ENCODE measurements at places on chromosomes 2 and 18.
A peak's percentile ranks its signal among the peaks of the same experiment; 100 is the strongest.

GRCh38 chr2:96923810-96924774 lies 54.2 kb upstream of the SEMA4C start:
- no peak for DNase-seq

- no peak for DNase-seq
Measured at GRCh38 chr18:65425366-65425765, 325.4 kb upstream of the CDH7 start.

GRCh38 chr18:35387152-35387571 lies 10.0 kb upstream of the ZNF396 start:
- DNase-seq, result no peak

- DNase-seq, result no peak
Measured at GRCh38 chr2:54704238-54704637, 19.2 kb upstream of the EML6 start.

- no peak for DNase-seq
Measured at GRCh38 chr2:31318361-31319336, 84.7 kb downstream of the EHD3 start.

DNA sequence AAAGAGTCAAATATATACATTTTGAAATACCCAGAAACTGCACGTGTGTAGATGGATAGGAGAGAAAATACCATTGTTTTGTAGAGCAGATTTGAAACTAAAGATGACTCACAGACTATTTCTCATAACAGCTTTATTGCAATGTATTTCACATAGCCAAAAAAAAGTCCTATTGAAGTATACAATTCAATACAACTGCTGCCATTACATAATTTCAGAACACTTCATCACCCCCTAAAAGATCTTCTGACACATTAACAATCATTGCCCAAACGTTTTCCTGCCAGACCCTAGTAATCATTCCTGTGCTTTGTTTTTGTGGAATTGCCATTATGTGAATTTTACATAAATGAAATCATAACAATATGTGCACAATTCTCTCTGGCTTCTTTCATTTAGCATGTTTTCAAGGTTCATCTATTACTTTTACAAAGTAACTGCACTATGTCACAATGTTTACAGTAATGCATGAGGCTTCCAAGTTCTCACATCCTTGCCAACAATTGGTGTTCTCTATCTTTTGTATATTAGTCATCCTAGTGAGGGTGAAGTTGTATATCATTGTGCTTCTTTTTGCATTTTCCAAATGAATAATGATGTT lies 378.6 kb upstream of the CWC22 start:
- no peak for DNase-seq

GRCh38 chr18:6004119-6004518 lies 108.8 kb upstream of the TMEM200C start:
- no peak for DNase-seq

DNA sequence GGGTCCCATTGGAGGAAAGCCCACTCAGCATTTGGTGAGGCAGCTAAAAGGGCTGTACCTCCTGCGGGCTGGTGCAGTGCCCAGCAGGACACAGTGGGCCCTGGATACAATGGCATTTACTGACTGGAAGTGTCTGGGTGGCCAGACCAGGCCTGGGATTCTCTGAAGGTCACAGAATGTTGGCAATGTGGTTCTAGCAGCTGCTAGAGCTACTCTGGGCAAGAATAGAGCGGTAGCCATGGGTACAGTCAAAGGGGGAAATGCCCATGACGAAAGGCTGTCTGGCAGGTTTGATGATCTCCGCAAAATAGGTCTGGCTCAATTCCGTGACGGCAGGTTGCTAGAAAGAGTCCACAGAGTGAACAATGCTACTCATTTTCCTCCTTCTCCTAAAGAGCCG lies 241.8 kb downstream of the AFF3 start:
- DNase-seq, result no peak

GRCh38 chr2:232102380-232102779 lies 140.9 kb downstream of the DIS3L2 start:
- no peak for DNase-seq

GRCh38 chr2:100178085-100178788 lies 35.8 kb upstream of the AFF3 start:
- DNase-seq, result peak; percentile 6

GRCh38 chr2:71462641-71463341 lies 9.4 kb downstream of the DYSF start:
- no peak for DNase-seq

- no peak for DNase-seq
Measured at GRCh38 chr18:41162191-41162590, 792.8 kb upstream of the PIK3C3 start.

DNA sequence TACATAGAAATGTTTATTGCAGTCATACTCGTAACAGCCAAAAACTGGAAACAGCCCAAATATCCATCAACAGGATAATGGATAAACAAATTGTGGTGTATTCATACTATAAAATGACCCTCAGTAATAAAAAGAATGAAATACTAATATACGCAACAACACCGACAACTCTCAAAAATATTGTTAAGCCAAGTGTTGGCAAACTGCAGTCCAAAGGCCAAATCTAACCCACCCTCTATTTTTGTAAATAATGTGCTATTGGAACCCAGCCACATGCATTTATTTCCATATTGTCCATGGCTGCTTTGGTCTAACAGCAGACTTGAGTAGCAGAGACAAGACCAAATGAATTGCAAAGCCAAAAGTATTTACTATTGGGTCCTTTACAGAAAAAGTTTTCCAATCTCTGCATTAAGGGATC lies 151.0 kb downstream of the MREG start:
- peak; percentile 8 for DNase-seq

- no peak for DNase-seq
Measured at GRCh38 chr2:201955702-201956141, 77.9 kb upstream of the FZD7 start.

- no peak for DNase-seq
Measured at GRCh38 chr2:66364495-66365333, 70.2 kb upstream of the MEIS1 start.

GRCh38 chr2:222442665-222443064 lies 18.3 kb downstream of the SGPP2 start:
- no peak for DNase-seq

DNA sequence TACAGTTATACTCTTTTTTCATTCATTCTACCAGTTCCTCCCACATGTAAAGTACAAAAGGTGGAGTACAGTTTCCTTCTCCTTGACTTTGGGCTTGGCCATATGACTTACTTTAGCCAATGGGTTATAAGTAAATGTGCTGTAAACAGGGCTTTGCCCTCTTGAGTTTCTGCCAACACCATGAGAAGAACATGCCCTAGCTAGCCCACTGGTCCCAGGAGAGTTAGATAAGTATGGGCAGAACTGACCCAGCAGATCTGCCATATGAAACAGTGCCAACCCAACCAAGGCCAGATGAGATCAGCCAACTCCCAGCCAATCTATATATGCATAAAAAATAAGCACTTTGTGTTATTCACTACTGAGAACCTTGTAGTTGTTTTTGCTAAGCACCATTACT lies 25.5 kb downstream of the ZC3H8 start:
- DNase-seq, result no peak

- DNase-seq, result no peak
Measured at GRCh38 chr2:240884221-240884620, 11.7 kb downstream of the MAB21L4 start.

- no peak for DNase-seq
Measured at GRCh38 chr2:223932816-223933800, 12.0 kb downstream of the WDFY1 start.

DNA sequence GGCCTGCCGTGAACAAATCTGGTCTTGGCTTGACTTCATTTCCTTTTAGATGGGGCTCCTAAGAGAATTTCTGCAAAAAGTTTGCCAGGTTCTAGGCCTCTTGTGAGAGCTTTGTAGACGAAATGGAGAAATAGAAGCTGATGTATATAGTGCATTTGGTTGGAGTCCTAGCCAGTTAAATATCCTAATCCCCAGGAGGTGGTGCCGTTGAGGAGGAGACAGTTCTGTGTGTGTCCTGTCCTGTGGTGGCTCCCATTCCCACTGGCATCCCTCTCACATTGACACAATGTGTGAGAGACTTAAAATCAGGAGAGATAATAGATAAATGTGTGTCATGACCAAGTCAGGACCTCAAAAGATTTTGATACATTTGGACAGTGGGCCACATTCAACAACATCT lies 34.6 kb upstream of the DNER start:
- DNase-seq, result no peak

DNA sequence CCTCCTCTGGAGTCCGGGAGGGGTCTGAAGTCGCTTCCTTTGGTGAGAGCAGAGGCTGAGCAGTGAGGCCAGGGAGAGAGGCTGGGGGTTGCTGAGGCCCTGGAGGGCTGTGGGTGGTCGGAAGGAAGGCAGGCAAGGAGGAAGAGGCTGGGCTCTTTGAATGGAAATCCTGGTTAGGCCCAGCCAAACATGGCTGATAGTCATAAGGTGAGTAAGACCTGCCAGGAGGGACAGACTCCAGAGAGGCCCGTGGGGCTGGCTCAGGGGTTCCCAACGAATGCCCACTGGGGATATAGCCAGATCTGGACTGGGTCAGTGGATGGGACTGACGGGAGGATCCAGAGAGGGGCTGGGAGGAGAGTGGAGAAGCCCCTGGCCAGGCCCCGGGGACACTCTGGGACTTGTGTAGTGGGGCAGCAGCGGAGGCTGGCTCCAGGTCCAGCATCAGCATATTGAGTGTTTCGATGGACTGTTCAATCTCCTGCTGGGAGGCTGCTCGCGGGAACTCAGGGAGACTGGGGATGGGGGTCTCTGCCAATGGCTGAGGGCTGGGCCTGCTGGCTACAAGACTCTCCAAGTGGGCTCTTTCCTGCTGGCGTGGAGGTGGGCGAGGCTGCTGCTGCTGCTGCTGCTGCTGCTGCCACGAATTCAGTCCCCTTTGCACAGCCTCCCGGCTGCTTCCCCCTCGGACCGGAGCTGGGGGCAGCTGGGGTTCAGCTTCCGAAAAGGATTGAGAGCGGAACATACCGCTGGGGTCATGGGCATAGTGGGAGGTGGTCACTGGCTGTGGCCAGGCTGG lies 155.0 kb downstream of the TNS1 start:
- DNase-seq, result no peak

DNA sequence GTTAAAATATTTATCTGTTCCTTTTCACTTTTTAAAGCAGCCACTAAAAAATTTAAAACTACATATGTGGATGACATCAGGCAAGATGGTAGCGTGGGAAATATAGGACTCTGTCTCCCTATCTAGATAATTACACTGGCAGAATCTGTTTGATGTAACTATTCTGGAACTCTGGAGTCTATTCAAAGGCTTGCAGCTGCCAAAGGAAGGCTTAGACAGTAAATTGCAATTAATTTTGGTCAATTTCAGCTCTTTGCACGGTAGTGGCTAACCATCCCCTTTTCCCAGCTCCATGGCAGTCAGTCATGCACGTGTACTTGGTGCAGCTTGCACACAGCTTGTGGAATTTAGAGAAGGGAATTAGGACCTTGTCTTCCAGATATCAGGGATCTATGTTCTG lies 135.2 kb downstream of the RAB3GAP1 start:
- DNase-seq, result no peak

DNA sequence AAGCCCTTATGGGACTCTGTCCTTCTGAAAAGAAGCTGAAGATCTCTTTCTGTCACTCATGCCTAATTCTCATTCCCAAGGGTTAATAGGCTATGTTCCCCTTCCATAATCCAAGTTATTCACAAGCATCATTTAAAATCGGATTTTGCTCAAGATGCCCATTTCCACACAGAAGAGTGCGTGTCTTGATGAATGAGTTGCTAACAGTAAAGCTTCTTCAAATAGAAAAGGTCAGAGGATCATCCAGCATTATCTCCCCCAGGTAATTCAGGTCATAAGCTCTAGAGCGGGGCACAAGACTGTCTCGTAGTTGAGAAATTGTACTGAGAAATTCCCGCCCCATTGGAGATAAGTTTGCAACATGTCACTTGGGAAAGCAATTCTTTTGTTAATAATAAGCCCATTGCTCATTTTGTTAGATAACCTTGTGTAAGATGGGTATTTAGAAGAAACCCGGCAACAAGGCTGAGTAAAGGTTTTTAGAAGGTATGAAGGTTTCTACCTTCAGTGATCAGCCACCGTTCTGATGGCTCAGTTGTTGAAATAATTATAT lies 290.7 kb upstream of the EPAS1 start:
- DNase-seq, result no peak

DNA sequence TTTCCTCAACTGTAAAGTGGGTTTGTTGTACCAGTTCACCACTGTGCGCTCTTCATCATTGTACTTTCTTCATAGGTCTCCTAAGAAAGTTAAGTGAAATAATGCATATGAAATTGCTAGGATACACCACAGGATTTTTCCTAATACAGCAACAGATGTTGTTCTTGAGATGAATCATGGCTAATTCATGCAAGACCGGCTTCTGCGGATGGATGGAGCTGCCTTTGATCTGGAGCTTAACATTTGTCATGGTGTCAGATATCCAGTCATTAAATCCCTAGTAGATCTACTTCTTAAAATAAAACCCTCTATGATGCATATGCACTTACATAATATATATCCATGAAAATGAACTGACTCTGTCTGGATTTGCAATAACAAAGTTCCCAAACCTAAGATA lies 114.1 kb downstream of the COL6A3 start:
- DNase-seq, result peak; percentile 91

DNA sequence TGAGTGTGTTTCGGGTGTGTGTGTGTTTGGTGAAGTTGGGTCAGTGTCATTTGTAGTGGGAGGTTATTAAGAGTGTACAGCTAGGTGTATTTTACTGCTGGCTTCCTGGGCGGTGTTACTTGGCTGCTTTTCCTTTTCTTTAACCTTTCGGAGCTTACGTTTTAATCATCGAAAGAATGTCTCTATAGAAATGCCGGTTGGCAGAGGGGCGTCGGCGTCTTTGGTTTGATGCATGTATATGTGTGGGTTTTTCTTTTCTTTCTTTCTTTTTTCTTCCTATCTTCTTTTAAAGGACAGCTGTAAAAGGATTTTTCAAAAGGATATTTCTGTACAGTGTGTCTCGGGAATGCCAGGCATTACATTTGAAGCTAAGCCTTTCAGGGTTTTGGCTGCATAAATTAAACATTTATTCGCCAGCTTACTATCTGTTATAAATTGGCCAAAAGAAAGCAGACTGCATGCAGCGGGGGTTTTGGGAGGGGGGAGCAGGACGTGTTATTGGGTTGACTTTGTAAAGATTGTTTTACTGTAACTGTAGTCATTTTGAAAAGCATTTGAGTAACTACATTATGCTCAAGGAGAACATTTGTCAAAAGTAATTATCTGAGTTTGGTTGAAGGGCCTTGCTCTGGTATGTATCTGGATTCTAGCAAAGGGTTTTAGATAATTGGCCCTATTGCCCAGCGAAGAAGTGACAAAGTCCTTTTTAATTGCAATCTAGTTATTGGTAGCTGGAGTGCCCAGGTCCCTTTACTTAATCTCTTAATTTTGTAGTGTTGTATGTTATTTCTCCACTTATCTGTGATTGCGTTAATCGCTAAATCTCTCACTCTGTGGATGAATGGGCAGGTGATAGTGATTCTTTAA lies 1.6 kb downstream of the ASXL3 start:
- DNase-seq, result peak; percentile 6

- DNase-seq, result no peak
Measured at GRCh38 chr2:218074031-218074430, 5.0 kb downstream of the RUFY4 start.

- no peak for DNase-seq
Measured at GRCh38 chr2:141591787-141592186, 539.0 kb downstream of the LRP1B start.

GRCh38 chr2:96523659-96524481 lies 12.7 kb upstream of the ARID5A start:
- DNase-seq, result no peak
